ENCODE measurements at places on chromosomes 16 and 17.

DNA sequence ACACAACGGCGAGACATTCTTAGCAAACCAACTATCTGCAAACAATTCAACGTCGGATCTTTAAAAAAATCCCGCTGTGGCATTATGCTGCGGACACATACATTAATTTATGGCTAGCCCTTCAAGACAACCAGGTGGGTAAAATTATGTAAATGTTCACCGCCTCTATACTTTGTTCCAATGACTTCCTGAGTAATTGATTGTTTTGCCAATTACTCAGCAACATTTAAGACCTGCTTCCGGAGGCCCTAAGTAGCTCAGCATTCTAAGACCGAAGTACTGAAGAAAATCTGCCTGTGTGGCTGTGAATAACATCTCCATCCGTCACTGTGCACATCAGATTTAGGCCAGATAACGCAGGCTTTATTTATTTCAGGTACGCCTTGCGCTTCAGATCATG lies 23.3 kb downstream of the QPRT start:
- no peak for DNase-seq

DNA sequence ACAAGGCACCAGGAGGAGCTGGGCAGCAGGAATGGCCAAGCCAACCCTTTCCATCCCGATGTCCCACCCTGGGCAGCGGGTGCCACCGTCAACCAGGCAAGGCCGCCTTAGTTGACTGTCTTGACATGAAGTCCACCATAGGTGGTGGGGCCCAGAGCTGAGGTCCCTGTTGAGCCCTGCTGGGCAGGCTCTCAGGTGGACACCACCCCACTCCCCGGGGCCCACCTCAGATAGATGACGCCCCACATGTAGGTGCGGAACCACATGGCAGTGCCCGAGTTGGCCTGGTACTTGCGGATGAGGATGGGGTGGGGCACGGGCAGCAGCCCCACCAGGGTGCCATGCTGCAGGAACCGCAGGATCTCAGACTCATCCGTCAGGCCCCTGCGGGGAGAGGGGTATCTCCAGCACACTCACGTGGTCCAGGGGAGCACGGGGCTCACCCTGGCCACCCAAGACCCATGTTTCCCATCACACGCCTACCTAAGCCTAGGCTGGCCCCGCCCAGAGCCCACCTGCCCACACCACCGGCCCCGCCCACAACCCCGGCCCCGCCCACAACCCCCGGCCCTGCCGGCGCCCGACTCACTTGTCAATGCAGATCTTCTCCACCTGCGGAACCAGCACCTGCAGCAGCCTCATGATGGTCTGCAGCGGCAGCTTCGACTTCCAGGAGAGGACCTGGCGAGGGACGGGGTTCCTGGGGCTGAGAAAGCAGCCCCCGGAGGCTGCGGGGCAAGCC lies 16.2 kb downstream of the OTOP3 start:
- no peak for DNase-seq

DNA sequence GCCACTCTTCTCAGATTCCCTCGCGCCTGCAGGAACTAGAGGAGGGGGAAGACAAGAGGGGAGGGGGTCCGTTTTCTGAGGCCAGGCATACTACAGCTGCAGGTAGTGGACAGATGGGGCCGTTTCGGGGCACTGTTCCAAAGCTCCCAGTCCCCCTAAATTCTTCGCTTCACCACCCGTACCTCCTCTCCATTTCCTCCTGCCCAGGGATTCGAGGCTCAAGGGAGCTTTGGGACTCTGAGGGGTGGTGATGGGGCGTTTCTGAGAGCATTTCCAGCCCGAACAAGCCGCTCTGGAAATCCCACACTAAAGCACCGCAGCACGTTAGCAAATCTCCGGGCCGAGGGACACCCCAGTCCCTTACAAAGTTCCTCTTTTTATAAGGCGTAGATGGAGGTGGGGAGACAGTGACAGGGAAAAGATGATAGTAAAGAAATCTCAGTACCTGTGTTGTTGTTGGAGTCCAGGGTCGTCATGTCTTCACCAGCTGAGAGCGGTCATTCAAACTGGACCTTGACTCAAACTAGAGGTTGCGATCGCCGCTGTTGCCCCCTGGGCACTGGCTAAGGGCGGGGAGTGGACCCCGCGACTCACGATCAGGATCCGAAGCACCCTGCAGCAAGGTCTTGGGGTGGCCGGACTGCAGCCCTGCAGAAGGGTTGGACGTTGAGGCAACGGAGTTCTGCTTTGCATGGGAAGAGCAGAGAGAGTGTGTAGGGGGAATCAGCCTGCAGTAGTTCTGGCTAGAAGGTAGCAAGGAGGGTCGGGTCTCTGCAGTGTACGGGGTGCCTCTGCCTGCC lies 570 bp downstream of the NR1D1 start:
- DNase-seq, result no peak

DNA sequence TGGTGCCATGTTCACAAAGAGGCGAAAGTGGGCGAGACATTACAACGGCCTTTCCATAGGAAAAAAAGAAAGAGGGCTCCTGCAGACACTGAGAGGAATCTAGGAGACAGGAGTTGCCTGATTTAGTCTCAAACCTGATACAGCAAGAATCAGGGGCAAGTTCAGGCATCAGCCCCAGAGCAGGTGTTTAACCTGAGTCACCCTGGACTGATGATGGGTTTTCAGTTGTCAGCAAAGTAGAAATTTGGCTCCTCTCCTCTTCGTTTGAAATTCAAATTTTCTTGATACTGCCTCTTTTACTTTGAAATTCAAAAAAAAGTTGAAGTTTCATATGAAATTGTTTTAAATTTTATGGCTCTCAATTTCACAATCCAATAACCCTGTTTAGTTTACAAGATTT lies 189.5 kb downstream of the ABCC12 start:
- no peak for DNase-seq

- no peak for DNase-seq
Observed at GRCh38 chr16:69834807-69835466, 72.8 kb downstream of the WWP2 start.

DNA sequence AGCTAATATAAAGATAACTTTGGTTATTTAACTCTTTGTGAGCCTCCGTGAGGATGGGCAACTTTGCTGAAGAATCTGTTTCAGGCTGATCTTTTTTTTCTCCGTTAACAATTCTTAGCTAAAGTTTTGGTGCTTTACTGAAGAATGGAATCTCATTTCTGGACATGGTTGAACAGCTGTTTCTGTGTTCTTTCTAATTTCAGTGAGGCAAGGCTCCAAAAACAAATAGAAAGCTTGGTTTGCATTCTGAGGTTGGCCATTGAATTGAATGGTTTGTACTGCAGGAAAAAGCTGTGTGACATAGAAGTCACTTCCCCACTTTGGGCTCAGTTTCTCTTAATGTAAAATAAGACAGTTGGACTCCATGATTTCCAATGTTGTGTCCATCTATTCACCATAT lies 22.3 kb upstream of the HLF start:
- DNase-seq, result no peak

GRCh38 chr17:39335704-39336223 lies 65.7 kb downstream of the FBXL20 start:
- DNase-seq, result no peak

DNA sequence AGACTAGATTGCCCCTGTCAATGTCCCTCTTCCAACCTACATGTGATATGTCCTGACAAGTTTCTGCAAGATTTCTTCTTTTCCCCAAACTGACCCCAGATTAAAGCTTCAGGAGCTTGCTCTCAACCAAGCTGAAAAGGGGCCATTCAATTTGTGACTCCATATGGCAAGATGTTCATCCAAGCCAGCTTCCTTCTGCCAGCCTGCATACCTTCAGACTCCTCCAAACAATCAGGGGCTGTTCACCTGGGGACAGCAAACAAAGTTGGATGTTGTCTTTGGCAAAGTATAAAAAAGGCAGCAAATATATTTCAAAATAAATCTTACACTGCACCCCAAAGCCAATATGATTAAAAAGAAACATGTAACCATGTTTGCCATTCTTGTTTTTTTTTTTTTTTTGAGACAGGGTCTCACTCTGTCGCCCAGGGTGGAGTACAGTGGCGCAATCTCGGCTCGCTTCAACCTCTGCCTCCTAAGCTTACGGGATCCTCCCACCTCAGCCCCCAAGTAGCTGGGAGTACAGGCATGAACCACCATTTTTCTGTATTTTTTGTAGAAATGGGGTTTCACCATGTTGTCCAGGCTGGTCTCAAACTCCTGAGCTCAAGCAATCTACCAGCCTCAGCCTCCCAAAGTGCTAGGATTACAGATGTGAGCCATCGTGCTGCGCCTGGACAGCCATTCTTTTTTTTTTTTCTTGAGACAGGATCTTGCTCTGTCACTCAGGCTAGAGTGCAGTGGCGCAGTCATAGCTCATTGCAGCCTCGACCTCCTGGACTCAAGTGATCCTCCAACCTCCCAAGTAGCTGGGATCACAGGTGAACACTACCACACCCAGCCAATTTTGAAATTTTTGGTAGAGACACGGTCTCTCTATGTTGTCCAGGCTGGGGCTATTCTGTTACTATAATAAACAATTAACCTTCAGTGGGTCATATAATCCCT lies 50.0 kb upstream of the AKAP1 start:
- no peak for DNase-seq

DNA sequence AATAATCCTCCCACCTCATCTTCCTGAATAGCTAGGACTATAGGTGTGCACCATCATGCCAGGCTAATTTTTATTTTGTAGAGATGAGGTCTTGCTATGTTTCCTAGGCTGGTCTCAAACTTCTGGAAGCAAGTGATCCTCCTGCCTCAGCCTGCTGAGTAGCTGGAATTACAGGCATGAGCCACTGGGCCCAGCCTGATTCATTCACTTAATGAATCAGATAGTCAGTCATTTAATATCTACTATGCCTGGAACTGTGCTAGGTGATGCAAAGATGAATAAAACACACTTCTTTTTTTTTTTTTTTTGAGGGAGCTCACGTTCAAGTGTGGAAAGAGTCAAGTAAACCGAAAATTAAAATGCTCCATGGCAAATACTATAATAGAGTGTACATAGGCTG lies 39.4 kb downstream of the EFCAB13 start:
- DNase-seq, result no peak

GRCh38 chr16:31149332-31149731 lies 534 bp downstream of the PRSS36 start:
- no peak for DNase-seq

Measured in iPS DF 6.9 (cell line).